ENCODE measurements at places on chromosomes 7 and 10.
A peak's percentile ranks its signal among the peaks of the same experiment; 100 is the strongest.

- DNase-seq, result peak; percentile 2
These were observed 999 bp downstream of the ITIH5 start for GRCh38 chr10:7665767-7666166.

- no peak for DNase-seq
These were observed 163.6 kb downstream of the CDK14 start for GRCh38 chr7:90759710-90760109.

DNA sequence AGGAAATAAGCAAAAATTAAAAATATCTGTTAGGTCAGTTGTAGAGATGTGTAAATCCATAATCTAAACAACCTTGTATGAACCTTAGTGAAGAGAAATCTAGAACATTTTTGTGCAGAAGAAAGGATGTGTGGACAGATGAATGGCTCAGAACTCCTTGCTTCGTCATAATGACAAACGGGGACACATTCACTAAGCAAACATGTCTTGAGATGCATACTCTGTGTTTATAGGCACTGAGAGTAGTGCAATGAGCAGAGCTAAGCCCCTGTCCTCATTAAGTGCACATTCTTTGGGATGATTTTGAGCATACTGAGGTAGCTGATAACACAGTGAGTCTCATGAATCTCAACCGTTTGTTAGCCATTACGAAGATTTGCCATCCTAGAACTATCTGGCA is 360.6 kb upstream of the ANKRD30A start:
- no peak for DNase-seq

- no peak for DNase-seq
These were observed 336.2 kb upstream of the LRGUK start for GRCh38 chr7:133790911-133791310.

DNA sequence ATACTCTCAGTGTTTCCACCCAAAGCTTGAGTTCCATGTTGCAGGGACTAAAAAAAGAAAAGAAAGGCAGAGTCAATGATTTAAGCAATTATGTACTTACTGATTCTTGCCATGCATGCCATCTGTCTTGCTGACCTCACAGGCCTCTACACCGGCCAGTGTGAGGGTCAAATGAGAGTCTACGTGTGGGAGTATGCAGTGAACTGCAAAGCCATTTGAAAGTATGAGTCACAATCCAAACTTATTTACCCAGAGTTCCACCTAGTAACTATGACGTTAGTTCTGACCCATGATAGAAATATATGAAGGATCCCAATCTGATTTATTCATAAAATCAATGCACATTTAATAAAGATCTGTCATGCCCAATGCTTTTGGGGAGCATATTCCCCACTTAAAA is 26.5 kb downstream of the PDE1C start:
- peak; percentile 32 for DNase-seq

- no peak for DNase-seq
These were observed 169.1 kb upstream of the MEOX2 start for GRCh38 chr7:15855525-15856109.

DNA sequence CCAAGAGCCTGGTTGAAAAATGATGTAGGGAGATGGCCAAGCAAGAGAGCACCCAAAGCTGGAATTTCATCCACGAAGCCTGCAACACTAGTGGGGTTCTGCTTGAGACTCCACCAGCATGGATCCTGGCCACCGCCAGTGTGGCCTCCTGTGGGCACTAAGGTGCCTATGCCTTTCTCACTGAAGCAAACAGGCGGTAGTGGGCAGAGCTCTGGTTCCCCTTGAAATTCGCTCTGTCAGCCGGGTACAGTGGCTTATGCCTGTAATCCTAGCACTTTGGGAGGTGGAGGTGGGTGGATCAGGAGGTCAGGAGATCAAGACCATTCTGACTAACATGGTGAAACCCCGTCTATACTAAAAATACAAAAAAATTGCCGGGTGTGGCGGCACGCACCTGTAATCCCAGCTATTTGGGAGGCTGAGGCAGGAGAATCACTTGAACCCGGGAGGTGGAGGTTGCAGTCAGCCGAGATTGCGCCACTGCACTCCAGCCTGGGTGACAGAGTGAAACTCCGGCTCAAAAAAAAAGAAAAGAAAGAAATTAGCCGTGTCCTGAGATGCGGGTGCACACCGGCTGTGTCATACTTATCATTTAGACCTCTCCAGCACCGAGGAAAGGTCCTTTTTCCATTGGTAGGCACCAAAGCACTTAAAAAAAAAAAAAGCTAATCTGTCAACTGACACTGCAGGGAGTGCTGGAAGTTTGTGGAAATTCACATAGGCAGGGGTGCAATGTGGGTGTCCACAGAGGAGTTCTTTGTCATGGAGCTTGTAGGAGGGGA is 28.3 kb downstream of the CCM2 start:
- DNase-seq, result no peak

DNA sequence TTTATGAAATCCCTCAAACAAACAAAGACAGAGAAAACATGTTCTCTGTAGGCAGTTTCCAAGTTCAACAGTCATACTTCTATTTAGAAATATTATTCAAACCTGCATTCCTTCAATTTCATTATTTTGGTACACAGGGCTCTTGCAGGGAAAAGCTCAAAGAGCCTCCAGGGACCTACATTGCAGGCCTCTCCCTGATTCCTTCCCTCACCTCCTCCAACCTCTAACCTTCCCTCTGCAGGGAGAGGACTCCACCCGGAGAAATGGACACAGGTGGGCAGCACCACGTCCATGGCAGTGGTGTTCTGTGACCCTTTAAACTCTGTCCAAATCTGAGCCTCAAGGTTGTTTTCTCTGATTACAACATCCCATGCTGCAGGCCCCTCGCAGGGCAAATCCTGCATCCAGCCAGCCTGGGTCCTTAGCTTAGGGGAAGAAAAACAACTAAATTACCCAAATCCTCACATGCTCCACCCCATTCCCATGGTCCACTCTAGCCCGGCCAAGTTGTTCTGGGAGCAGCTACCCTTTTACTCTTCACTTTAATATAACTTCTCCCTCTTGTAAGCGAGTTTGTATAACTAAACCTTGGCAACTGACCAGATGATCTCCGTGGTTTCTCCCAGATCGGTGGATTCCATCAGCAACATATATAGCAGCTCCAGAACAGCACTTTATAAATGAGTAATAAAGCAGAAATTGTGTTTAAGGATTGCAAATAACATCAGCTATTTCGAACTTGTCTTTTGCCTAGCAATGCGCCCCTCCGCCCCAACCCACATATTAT is 129.8 kb downstream of the CUBN start:
- peak; percentile 57 for DNase-seq

- peak; percentile 20 for DNase-seq
These were observed 51.6 kb downstream of the PRLHR start for GRCh38 chr10:118543714-118544400.

Data from cardiac fibroblast (primary cell).